ENCODE measurements at places on chromosomes 1 and 21. TPM values are rescaled to one million over a fixed set of nuclear protein-coding genes. Genes with fewer than 3 reads are reported as not detected.
A peak's percentile ranks its signal among the peaks of the same experiment; 100 is the strongest.

DNA sequence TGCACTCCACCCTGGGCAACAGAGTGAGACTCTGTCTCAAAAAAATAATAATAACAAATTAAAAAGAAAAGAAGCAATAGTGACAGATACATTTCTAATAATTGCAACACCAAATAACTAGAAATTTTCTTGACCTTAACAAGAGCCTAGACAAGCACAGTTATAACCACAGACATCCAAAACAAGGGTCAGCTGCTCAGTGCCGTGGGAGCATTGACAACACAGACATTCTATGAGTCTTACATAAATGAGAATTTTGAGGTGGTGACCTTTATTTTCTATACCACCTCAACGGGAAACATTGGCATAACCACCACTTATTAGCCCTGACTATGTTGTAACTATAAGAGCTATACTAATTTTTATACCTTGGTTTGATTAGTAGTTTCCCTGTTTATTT lies 156.1 kb downstream of the NR5A2 start:
- DNase-seq = no peak

- no peak for DNase-seq
Measured at GRCh38 chr1:51654000-51654399, 37.1 kb downstream of the OSBPL9 start.

DNA sequence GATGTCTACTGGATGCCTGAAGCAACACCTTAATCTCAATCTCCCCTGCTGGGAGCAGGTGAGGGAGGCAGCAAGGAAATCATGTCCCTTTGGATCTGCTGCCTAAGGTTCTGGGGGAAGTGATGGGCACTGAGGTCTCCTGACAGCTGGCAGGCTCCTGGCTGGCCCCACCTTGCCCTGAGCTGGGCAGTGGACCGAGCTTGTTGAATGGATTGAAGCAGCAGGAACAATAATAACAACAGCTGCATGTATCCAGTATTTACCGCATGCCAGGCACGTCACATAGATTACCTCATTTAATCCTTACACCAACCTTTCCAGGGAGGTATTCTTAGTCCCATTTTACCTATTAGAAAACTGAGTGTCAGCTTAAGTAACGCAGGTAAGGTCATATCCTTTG lies 133.9 kb downstream of the PLXNA2 start:
- DNase-seq = no peak

GRCh38 chr1:180933141-180933540 lies 20.4 kb downstream of the KIAA1614 start:
- no peak for DNase-seq

GRCh38 chr1:56533197-56533596 lies 46.2 kb downstream of the PLPP3 start:
- no peak for DNase-seq

DNA sequence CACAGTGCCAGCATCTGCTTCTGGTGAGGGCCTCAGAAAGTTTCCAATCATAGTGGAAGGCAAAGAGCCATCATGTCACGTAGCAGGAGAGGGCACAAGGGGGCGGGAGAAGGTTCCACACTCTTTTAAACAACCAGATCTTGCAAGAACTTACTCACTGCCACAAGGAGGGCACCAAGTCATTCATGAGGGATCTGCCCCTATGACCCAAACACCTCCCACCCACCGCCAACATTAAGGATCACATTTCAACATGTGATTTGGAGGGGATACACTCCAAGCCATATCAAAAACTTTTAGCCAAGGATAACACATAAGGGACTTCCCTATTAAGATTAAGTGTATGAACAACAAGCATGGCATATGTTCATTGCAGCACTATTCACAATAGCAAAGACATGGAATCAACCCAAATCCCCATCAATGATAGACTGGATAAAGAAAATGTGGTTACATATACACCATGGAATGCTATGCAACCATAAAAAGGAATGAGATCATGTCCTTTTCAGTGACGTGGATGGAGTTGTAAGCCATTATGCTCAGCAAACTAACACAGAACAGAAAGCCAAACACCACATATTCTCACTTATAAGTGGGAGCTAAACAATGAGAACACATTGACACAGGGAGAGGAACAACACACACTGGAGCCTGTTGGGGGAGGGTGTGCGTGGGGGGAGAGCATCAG lies 19.9 kb upstream of the SLC35F3 start:
- DNase-seq = no peak

DNA sequence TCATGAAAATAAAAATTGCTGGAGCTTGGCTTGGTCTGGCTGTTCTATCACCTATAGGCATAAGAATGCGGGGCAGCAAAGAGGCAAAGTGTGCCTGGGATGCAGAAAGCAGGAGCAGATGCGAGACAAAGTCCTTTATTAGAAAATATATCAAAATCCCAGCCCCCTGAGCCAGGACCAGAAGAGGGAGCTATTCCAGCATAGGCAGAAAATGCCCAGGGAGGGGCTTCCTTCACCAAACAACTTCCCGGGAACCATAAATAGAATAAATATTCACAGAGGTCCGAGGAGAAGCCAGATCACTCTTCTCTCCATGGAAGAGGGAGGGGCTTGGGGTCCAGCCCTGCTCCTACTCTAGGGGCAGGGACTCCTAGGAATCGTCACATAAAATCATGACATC lies 5.0 kb downstream of the PPOX start:
- no peak for DNase-seq

GRCh38 chr1:110634455-110635311 lies 28.5 kb upstream of the KCNA2 start:
- peak; percentile 59 for DNase-seq

DNA sequence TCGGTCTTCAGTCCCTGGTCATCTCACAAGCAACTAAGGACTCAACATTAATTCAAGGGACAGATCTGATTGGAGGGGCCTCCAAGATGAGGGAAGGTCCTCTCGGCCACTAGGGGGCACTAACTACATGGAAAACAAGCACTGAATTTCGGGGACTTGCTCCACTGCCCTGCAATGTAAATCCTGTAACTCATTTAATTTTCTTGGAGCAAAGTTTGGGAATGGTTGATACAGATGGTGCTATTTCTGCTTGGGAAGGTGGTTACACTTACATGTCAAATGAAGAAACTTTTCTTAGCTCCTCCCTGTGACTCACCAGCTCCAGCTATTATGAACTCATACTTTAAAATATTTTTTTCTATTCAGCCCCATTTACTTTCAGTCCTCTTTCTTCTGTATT lies 97.4 kb upstream of the KCNJ15 start:
- DNase-seq = peak; percentile 67

OR10J1 gene
- total RNA-seq = not detected

RORC gene
- total RNA-seq = 6.2 TPM

ADGRL2 gene
- not detected for total RNA-seq

Data from CD4-positive, CD25-positive, alpha-beta regulatory T cell (primary cell).